ENCODE measurements at places on chromosomes 7 and 10.
A peak's percentile ranks its signal among the peaks of the same experiment; 100 is the strongest.

GRCh38 chr10:102744374-102745051 lies 765 bp downstream of the WBP1L start:
- DNase-seq = peak; percentile 52

DNA sequence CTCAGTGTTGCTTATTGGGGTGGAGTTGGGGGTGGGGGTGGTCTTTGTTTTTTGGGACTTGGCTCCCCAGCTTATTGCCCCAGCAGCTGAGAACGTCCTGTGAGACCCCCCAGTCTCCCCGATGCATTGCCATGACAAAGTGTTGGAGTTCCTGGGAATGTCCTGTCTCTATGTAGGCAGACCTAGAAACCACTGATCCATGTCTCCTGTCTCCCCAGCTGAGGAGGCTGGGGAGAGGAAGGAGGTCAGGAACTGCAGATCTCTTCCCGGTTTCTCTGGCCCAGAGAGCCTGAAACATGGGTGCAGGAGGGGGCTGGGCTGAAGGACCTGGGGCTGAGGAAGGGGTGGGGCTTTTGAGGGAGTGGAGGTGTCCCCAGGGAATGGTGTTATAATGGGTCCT lies 80.2 kb upstream of the GTF2IRD1 start:
- DNase-seq = peak; percentile 24

DNA sequence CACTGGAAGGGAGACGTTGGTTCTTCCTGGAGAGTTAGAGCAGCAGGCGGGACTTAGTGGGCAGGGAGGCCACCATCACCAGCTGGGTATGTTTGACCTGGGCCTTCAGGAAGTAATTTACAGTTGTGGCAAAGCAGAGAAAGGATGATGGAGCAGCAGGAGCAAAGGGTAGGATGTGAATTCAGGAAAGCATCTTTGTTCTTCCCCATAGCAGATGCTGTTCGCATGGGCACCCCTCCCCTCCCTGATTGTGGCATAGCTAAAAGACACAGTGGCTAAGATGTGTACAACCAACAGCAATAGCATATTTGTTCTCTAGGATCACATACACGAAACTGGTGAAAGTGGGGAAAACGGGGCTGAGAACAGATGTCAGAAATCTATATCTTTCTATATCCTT lies 56.3 kb upstream of the ITPRID1 start:
- no peak for DNase-seq

GRCh38 chr10:50432211-50433009 lies 181.1 kb upstream of the ASAH2 start:
- no peak for DNase-seq

GRCh38 chr7:134739362-134739761 lies 40.1 kb upstream of the CALD1 start:
- no peak for DNase-seq

DNA sequence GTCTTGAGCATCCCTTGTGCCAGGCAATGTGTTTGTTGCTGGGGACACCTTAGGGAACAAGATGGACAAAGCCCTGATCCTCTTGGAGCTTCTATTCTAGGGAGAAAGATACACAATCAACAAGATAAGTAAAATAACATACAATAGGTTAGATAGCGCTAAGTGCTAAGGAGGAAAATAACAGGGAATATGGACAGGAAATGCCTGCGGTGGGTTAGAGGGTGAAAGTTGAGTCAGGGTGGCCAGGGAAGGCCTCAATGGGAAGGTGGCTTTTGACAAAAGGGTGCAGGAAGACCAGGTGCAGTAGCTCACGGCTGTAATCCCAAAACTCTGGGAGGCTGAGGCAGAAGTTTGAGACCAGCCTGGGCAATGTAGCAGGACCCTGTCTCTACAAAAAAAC lies 38.3 kb upstream of the MYL10 start:
- no peak for DNase-seq

DNA sequence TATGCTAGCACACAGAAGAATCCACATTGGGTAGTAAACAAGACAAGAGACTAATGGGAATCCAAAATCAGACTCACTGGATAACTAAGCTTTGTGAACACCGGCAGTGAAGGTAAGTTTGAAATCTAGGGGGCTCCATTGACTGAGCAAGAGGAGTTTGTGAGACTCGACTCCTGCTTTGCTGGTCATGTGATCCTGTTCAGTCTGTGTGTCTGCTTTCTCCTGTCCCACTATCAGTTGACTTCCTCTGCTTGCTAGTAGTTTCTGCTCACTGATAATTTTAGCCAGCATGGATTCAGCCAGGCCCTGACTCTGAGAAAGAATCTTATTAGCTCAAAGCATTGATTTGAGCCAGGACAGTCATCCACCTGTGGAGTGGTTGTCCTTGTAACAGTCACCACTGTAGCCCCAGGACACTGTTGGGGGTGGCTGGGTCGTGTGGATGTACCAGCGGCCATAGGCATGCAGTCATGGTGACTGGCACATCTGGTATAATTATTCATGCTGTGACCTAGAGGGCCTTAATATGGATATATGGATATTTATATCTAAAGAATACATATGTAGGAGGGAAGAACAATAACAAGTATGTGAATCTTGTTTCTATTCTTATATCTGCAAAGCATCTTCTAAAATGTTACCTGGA lies 44.4 kb downstream of the DNAH11 start:
- DNase-seq = no peak

- no peak for DNase-seq
Observed at GRCh38 chr10:24762966-24763623, 39.4 kb upstream of the ARHGAP21 start.

- DNase-seq = no peak
Observed at GRCh38 chr7:70492625-70493024, 639.3 kb upstream of the GALNT17 start.

- no peak for DNase-seq
Observed at GRCh38 chr10:98418665-98419468, 3.9 kb upstream of the PYROXD2 start.

DNA sequence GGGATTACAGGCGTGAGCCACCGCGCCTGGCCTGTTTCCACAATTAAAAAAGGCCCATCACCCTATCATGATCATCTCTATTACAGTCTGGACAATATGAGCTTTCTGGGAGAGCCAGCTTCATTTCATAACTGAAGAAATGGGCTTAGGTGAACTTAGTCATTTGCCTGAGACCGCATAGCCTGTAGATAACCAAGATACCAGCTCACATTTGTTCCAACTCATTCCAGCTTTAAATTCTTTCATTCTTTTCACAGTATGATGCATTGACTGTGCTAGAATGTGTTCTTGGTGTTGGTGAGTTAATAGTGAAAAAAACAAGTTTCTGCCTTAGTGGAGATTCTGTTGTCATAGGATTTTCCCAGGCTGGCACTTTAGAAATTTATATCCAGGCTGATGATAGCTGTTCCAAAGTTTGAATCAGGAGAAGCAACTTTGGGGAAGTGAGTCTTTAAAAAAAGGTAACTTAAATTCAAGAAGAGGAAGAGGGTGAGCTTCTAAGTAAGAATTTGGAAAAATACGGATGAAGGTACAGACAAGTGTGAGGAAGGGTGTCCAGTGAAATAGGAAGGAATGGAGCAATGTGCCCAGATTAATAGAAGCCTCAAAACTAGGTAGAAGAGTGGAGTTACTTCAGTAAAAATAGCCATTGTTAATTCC lies 2.1 kb upstream of the H2AZ2 start:
- DNase-seq = no peak

- DNase-seq = no peak
Observed at GRCh38 chr10:73971636-73972354, 26.1 kb upstream of the VCL start.

- DNase-seq = no peak
Observed at GRCh38 chr7:18393465-18394118, 102.0 kb upstream of the HDAC9 start.

- no peak for DNase-seq
Observed at GRCh38 chr10:47049056-47049851, 138.0 kb downstream of the PTPN20 start.

GRCh38 chr10:116815641-116816415 lies 33.5 kb upstream of the ENO4 start:
- DNase-seq = no peak

All from DMS53 (cell line).